ENCODE measurements at places on chromosomes 5 and 9.

DNA sequence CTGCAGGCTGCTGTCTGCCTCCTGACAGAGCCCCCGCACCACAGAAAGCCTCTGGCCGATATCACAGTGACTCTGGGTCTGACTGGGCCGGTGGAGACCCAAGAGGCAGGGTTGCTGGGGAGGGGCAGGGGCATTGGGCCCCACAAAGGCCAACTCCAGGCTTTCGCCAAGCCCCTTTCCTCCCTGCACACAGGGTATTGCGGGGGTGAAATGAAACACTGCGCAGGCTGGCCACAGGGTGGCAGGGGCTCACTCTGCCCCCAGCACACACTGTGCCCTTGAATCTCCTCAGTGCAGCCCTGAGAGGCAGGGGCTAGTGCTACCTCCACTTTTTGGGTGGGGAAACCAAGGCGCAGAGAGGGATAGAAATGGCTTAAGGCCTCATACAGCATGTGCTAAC is 44.6 kb downstream of the BARX1 start:
- no peak for DNase-seq

DNA sequence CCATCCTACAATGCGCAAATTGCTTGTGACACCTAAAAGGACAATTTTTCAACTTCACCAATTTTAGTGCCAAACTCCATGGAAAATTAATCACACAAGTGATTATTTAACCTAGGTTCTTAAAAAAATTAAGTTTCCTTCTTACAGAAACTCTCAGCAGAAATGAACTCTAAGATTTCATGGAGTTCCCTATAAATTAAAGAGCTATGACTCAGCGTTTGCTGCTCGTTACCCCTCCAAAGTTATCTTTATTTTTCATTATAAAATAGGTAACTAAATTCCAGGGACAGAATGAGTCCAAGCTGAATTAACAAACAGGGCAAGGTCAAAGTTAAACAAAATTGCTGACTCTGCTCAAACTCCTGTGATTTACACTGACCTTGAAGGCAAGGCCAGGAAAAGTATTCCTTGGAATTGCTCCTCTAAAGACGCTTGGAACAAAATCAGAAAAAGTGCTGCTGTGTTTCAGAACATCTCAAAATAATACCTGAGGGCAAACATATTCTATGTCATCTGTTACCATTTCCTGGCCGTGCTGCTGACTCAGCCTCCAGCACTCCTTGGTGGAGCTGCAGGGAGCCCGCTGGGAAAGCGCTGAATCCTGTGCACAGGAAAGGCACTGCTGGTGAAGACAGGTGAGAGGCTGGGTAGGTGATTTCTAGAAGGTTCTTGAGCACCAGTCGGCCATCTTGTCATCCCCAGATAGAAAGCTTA is 2.5 kb upstream of the CMBL start:
- no peak for DNase-seq

- DNase-seq, result no peak
Measured at GRCh38 chr9:70411121-70411929, 3.1 kb downstream of the KLF9 start.

DNA sequence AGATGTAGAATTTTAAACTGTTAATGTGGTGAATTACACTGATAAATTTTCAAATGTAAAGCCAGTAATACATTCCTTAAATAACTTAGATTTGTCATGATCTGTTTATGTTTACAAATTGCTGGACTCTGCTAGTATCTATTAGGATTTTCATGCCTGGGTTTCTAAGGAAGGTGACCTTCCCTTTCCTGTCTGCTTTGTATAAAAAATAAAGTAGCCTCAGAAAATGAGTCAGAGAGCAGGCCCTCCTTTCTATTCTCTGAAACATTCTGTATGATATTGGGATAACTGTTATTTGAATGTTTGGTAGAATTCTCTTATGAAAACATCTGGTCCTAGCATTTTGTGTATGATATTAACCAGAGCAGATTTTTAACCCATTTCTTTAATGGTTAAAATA is 255.3 kb downstream of the SYK start:
- DNase-seq, result no peak

DNA sequence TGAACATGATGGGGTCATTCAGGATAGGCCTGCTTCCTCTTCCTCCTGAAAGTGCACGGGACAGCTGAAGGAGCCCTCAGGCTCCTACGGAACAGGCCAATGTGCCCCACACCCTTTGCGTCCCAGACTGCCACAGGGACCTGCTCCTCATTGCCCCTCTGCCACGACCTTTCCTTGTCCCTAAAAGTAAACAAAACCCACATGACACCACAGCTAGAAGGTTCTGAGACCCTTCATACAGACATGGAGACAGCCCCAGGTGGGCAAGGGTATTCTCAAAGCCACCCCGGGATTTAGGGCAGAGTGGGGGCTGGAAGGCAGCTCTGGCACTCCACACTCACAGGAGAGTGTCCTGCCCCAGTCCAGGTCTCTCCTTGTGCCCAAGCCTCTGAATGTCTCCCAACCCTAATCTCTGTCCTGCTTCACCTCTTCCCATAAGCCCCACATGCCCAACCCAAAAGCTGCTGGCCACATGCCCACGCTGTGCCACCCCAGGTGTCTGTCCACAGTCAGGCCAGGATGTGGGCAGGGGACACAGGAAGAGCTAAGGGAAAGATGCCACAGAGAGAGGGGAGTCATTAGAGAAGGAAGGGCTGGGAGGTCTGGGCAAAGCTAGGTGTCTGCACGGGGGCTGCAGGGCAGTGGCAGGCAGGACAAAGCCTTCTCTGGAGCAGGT is 800 bp downstream of the AMBP start:
- DNase-seq, result no peak

DNA sequence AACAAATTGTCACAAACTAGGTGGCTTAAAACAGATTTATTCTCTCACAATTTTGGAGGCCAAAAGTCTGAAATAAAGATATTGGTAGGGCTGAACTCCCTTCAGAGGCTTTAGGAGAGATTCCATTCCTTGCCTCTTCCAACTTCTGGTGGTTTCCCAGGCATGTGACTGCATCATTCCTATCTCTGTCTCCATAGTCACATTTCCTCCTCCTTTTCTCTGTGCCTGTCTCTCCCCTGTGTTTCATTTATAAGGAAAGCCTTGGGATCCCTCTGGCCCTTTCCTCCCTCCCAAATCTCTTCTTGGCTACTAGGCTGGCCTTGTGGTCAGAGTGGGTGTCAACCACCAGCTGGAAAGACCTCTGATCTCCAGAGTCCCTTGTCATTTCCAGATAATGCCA is 78.2 kb downstream of the SNX18 start:
- DNase-seq, result no peak

- no peak for DNase-seq
Measured at GRCh38 chr9:13447843-13448422, 168.4 kb upstream of the MPDZ start.

DNA sequence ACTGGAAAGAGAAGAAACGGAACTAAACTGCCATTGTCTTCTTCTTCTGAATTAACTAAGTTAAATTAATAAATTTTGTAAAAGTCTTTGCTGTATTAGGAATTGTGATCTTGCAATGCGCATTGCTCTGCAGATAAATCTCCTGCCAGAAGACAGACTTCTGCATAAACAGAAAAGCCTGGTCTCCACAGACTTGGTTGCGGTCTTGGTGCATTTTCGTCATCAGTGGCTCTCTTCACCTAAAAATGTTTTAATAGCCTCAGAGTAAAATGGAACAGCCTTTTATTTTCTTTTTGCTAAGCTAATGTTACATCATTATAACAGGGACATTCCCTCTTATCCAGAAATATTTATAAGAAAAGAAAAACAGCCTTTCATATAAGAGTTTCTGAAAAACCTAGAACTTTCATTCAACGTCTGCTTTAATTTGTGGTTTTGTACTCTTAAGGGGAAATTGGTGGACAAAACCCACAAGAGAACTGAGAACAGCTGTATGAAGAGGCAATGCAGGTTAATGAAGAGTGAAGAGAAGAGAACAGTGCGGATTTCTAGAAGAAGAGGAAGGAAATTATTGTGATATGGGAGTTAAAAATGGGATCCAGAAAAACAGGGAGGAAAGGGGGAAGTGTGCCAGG is 10.1 kb downstream of the IFNA5 start:
- DNase-seq, result no peak

GRCh38 chr5:74378464-74378863 is 262.1 kb downstream of the ENC1 start:
- DNase-seq, result no peak

GRCh38 chr5:97119007-97119390 is 23.4 kb downstream of the LIX1 start:
- no peak for DNase-seq

DNA sequence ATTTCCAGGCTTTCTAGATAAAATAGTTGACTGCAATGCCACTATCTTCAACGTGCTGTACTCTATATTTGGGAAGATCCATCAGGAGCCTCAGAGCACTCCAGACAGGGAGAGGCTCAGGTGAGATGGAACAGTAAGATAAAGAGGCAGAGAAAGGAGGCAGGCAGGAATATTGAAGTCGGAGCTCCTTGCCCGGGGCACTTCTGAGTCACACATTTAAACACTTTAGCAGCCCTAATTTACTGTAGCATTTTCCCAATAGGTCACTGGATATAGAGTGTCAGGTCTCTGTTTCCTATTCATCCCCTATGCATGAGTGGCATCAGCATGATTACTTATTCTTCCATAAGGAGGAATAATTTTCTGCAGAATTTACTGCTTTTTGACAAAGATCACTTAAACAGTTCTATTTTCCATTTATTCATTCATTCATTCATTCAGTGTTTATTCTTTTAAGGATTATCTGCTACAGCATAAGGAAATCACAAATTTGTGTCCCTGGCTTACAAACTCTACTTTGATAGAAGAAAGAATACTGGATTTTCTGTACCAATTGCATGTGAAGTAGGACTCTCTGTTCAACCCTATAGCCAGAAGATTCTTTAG is 170.7 kb downstream of the MAPKAP1 start:
- no peak for DNase-seq

DNA sequence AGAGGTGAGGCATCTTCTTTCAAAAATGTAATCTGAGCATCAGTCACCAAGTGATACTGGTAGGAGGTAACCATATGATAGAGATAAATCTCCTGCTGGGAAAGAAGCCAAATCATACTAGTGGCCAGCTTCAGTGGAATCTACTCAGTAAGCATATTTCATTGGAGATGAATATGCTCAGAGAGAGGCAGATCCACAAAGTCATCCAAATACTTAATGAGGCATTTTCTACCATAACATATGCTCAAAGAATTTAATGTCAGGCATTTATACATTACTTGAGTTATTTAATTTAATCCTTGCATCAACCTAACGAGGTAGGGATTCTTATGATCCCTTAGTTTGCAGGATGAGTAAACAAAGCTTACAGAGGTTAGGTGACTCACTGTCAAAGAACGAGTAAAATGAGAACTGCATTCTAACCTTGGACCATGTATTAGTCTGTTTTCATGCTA is 50.9 kb upstream of the DMRTA1 start:
- DNase-seq, result no peak

- DNase-seq, result no peak
Measured at GRCh38 chr5:122473138-122473843, 161.3 kb downstream of the SNCAIP start.

DNA sequence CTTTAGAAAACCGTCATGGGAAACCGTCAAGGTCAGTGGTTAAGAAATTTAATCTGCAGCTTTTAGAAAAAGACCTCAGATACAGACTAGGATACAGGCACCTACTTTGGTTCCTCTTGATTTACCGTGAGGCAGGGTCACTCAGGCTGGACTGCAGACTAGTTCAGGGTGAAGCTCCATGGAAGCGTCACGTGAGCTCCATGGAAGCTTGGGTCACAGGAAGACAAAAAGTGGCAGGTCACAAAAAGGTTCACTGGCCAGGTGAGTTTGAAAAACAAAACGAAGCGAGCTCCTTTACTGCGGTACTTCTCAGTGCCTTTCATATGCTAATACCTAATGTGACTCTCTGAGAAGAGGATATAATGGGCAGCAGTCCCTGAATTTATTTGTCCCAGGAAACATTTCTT is 43.0 kb downstream of the PRRC2B start:
- no peak for DNase-seq

GRCh38 chr9:110126986-110127864 is 80.7 kb downstream of the C9orf152 start:
- DNase-seq, result no peak

- DNase-seq, result no peak
Measured at GRCh38 chr5:19208397-19208796, 779.6 kb downstream of the CDH18 start.

DNA sequence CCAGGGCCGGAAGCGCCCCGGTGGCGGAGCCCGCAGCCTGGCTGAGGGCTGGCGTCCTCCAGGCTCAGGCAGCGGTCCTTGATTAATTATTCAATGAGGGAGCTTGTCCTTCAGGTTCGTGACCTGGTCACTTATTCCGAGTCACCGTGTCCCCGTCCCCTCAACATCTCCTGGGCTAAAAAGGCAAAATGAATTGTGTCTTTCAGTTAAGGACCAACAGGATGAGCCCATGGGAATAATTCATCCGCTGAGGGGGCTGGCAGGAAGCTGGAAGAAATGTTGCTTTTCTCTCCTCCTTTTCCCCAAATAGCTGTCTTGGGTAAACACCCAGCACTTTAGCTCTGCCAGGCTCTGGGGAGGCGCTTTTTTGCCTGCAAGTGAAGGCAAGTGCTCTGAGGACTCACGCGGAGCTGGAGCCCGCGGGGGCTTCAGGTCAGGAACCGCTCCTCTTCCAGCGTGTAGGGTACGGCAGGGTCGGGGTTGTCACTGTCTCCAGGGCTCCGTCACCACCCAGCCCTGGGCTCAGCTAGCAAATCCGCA is 13.1 kb downstream of the KCNT1 start:
- no peak for DNase-seq

- DNase-seq, result no peak
Measured at GRCh38 chr5:159094745-159095144, 5.0 kb downstream of the EBF1 start.

- no peak for DNase-seq
Measured at GRCh38 chr9:113964495-113965170, 88.5 kb downstream of the ZNF618 start.

- DNase-seq, result no peak
Measured at GRCh38 chr9:90946982-90947381, 145.4 kb downstream of the SYK start.

DNA sequence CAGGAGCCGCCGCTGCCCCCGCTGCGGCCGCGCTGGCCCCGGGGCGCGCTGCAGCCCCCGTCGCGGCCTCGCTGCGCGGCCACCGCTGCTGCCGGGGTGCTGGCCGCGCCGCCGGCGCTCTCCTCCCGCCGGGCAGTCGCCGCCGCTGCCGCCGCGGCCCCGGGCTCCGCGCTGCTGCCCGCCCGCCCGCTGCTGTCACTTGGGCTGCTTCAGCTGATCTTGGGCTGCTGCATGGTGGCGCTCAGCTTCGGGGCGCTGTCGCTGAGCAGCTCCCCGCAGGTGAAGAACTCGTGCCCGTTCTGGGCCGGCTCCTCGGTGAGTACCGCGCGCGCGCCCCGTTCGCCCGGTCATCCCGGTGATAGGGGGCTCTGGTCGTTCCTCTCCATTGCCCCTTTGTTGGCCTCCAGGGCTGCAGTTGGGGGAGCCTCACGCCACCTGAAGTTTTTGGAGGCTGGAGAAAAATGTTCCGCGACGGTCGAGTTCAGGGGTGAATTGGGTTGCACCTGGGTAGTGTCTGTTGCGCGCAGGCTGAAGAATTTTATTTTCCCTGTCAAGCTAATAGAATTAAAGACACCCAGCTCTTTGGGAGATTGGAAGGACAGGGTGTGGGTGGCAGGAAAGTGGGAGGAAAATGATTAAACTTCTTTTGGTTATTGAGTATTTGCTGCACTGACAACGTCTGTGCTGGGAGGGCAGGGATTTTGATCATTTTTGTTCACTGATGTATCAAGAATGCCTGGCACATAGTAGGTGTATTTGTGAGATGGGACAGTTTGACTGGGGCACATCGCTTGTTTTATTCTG is 596 bp downstream of the ENTREP1 start:
- DNase-seq, result no peak

GRCh38 chr5:103667068-103667467 is 104.5 kb upstream of the NUDT12 start:
- DNase-seq, result no peak

- peak; percentile 12 for DNase-seq
Measured at GRCh38 chr9:33719581-33720374, 75.6 kb upstream of the PRSS3 start.
